ENCODE measurements at places on chromosomes 16 and 17.

GRCh38 chr16:68275611-68276191 is 11.4 kb downstream of the SLC7A6 start:
- no peak for DNase-seq

DNA sequence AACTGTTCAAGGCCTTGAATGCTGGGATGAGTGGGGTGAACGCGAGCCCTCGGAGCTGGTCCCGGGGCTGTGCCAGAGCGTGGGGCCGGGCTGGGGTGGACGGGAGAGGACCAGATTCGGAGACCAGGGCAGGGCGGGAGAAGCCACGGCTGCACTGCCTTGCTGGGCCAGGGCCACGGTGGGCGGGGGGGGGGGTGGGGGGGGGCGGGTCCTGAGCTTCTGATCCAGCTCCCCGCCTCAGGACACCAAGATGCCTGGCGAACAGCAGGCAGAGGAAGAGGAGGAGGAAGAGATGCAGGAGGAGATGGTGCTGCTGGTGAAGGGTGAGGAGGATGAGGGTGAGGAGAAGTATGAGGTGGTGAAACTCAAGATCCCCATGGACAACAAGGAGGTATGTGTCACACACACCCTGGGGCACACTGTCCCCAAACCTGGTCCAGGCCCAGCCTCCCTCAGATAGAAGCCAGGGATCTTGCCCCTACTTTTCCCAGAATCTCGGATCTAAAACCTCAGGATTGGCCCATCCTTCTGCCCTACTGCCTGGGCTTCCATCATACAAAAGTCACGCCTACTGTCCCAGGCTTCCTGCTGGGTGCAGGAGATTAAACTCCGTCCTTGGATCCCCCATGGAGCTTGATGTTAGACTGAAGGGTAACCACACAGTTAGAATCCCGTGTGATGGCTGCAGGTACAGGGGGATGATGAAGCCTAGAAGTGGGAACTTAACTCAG is 563 bp downstream of the ZNF771 start:
- no peak for DNase-seq

DNA sequence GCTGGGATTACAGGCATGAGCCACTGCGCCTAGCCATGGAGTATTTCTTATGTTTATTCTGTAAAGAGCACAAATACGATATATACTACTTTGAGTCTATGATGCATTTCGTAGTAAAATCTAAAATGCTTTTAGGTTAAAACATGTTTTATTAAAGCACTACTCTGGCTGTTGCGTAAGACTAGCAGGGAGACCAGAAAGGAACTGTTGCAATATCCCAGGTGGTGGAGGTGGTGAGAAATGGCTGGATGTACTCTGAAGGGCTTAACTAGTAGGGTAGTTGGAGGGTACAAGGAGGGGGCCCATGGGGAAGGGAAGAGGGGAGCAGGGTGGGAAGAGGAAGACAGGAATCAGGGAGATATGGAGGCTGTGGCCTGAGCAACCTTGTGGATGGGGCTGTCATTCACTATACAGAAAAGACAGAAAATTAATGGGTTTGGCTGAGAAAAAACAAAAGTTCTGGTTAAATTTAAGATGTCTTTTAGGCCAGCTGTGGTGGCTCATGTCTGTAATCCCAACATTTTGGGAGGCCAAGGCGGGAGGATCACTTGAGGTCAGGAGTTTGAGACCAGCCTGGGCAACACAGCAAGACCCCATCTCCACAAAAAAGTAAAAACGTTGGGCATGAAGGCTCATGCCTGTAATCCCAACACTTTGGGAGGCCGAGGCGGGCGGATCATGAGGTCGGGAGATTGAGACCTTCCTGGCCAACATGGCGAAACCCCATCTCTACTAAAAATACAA is 35.8 kb downstream of the ST3GAL2 start:
- DNase-seq = no peak

DNA sequence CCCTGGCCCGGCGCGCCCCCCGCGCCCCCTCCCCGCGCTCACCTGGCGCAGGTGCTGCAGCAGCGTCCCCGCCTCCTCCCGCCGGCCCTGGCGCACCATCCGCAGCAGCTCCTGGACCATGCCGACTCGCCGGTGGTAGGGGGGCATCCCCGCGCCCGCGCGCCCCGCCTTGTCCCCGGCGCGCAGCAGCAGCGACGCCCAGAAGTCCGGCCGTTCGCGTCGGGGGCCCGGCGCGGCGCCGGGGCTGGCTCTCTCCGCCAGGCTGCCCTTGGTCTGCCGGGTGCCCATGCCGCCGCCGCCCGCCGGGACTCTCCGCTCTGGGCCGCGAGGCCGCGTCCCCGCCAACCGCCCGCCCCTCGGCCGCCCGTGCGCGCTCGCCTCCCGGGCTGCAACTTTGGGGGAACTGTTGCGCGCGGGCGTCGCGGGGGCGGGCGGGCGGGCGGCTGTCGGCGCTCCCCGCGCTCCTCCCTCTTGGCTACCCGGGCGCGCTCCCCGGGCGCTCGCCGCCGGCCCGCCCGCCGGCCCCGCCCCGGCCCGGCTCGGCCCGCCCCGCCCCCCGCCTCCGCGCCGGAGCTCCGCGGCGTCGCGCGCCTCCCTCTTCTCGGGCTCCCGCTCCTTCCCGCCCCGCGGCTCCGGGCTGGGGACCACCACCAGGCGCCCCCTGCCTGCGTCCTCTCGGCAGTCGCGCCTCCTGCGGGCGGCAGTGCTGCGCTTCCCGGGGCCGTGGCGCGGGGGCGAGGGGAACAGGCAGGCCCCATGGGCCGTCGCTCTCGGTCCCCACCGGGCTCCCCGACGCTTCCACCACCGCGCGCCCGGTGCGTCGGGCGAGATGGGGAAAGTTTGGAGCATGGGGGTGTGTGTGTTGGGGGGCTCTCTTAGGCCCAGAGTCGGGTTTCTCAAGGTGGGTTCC is at the start of gene LRRC75A:
LRRC75A (minus strand) TSS at position 491 of the 910 bp plus-strand sequence; CDS start at position 288, 203 bp downstream.
- peak; percentile 34 for DNase-seq

DNA sequence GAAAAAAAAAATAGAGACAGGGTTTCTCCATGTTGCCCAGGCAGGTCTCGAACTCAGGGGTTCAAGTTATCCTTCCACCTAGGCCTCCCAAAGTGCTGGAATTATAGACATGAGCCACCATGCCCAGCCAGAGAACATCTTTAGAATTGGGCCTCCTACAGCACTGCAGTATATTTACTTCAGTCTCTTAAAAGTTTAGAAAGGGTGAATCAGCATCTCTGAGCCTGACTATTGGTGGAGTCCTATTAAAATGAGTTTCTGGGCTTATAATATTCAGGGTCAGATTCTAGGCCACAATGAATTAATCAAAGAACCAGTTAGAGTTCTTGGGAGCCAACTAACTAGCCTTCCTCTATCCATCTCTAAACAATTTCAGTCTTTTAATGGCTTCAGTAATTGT is 22.8 kb downstream of the TADA2A start:
- DNase-seq = no peak

GRCh38 chr17:14621826-14622614 is 321.1 kb downstream of the HS3ST3B1 start:
- no peak for DNase-seq

GRCh38 chr17:43353393-43353792 is 45.4 kb upstream of the ARL4D start:
- no peak for DNase-seq

DNA sequence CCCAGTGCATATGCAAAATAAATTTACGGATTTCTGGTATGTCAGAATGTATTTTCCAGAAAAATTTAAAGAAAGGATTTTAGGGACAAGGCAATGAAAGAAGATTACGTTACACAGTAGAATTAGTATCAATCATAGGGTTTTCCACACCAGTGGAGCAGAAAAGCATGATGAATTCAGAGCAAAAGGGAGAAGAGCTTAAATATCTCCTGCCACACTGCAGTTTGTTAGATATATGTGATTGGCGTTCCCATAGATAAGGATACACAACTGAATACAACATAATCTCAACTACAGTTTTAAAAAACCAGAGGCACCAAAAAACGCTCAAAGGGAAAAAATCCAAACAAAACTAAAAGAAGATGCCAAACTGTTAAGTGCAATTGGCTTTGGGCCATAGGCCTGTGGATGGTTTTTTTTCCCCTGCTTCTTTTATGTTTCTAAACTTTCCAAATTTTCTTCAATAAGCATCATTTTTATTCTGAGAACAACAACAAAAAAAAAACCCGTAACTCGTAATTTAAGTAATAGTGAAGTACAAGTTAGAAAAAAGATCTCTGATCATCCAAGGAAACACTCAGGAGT is 22.3 kb downstream of the MARF1 start:
- DNase-seq = no peak

- no peak for DNase-seq
These were observed 11.5 kb upstream of the RFFL start for GRCh38 chr17:35074711-35075707.

DNA sequence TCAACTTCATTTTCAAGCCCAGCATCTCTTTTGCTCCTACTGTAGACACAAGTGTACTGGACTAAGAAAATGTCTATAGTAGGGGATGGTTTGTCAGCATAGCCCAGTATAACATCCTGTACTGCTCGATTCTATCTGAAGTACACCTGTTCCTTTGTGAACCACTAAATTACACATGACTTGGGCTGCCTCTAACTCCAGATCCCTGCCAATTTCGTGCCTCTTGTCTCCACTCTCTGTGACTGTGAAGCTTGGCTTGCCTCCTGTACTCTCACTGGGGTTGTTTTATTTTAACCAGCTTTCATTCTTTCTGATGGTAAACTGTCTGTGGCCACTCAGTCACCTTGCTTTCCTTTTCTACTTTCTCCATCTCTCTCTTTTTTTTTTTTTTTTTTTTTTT is 24.5 kb downstream of the GFOD2 start:
- DNase-seq = no peak

DNA sequence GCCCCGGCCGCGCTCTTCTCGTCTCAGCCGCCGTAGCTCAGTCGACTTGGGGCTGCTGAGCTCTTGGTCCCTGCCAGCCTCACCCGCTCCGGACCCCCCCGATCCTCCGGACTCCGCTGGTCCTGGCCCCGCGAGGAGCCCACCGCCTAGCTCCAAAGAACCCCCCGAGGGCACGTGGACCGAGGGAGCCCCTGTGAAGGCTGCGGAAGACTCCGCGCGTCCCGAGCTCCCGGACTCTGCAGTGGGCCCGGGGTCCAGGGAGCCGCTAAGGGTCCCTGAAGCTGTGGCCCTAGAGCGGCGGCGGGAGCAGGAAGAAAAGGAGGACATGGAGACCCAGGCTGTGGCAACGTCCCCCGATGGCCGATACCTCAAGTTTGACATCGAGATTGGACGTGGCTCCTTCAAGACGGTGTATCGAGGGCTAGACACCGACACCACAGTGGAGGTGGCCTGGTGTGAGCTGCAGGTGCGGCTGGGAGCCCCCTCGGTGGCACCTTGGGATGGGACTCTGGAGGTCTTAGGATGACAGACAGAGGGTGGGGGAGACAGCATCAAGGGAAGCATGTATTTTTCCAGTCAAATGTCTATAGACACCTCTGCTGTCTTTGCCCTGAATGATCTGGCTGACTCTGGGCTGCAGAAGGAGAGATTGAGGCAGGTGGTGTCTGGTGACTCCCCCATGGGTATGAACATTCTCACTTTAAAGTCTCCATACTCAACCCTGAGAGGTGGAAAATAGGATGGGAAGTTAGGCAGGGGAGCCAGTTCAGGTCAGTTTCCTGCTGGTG is 635 bp downstream of the WNK4 start:
- DNase-seq = no peak

DNA sequence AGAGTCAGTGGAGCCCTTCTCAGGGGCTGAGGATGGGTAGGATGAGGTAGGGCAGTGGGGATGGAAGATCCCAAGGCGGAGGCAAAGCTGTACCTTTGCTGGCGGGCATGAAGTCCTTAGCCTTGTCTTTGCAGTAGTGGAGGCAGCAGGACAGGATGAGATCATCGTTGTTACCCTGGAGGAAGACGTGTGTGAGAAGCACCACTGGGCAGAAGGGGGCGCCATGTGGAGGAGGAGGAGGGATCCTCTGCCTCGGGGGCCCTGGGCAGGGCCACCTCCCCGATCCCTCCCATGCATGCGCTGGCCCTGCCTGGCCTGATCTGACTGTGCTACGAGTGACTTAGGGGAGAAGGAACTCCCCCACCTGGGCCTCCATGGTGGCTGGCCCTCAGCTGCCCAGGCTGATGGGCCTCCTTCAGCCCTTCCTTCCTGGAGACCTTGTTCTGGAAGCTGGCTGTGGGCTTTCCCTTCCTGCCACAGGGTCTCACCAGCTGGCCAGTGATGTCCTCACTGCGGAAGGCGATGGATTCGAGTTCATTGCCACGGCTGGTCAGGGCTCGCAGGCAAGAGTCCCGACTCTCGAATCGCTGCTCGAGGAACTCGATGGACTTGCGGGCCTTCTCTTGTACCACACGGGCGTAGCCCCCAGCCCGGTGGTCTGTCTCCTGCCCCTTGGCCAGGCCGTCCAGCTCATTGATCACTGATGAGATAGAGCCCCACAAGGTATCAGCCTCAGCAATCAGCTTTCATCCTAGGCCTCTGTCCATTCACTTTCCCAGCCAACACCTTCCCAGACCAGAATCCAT is 10.3 kb downstream of the HIC1 start:
- DNase-seq = no peak

DNA sequence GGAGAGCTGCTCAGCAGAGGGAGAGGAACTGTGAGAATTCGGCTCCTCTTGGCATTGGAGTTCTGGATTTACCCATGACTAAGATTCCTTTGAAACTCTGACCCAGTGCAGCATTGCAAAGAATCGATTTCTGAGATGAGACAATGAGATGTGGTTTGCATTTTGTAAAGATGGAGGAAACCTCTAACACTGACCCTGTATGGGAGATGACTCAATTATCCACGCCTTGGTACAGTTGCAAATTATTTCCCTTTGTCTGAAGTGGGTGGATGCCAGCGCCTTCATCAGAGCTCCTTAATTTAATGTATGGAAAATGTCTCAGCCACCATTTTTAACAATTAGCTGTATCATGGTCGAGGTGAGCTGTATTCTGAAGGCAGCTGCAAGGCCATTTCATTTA is 53.4 kb downstream of the NUP93 start:
- no peak for DNase-seq

DNA sequence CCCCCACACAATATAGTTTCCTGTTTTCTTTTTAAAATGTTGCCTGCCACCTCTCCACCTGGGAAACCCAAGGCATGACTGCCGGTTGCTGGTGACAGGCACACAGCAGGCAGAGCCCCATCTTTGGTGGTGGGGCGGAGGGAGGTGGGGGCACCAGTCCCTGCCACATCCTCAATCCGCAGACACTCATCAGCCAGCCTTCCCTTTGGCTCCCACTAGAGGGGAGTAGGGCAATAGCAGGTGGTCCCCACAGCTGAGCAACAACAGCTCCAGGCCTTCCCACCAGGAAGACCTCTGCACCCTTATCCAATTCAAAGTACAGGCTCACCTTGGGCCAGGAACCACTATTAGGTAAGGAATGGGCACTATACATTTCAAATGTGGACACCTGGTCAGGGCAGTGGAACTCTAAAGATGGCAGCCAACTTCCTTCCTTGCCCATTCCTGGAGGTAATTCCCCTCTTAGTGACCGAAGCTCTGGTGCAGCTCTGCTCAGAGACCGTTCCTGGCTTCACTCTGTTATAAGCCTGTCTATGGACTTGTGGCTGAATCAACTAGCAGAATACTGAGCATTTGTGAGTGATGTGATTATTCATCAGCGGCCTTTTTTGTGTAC is 13.9 kb downstream of the RECQL5 start:
- DNase-seq = no peak

GRCh38 chr17:63555500-63556156 is 5.4 kb downstream of the DCAF7 start:
- no peak for DNase-seq

Measured in activated CD4-positive, alpha-beta T cell treated with anti-CD3 and anti-CD28 coated beads for 1 hour (primary cell).